ENCODE measurements at places on chromosomes 12 and 14. TPM values are rescaled to one million over a fixed set of nuclear protein-coding genes. Genes with fewer than 3 reads are reported as not detected.

INTS13 gene
- 12.6 TPM for polyA plus RNA-seq

SMCO3 gene
- 2.9 TPM for polyA plus RNA-seq

ESPL1 gene
- 5.8 TPM for polyA plus RNA-seq

MSI1 gene
- polyA plus RNA-seq = 4.4 TPM

SOAT2 gene
- polyA plus RNA-seq = 29.4 TPM

CDCA4 gene
- 17.1 TPM for polyA plus RNA-seq

CABP1 gene
- 0.74 TPM for polyA plus RNA-seq

PPP1CC gene
- 43.5 TPM for polyA plus RNA-seq

TMPRSS12 gene
- not detected for polyA plus RNA-seq

MYO1H gene
- polyA plus RNA-seq = not detected

SIX4 gene
- 1.1 TPM for polyA plus RNA-seq

- H3K36me3 ChIP-seq = no peaks in the 10 kb centered on the region
- H3K4me1 ChIP-seq = no peaks in the 10 kb centered on the region
- no peak for DNase-seq
- no peaks in the 10 kb centered on the region for H3K27me3 ChIP-seq
Measured at GRCh38 chr12:57031138-57031725, 14.9 kb upstream of the TAC3 start.

GRCh38 chr12:83827860-83828259 is 1084.7 kb downstream of the SLC6A15 start:
- no peaks in the 10 kb centered on the region for H3K36me3 ChIP-seq
- no peak overlapping the region for H3K4me3 ChIP-seq
- H3K4me1 ChIP-seq = no peaks in the 10 kb centered on the region
- no peak overlapping the region for H3K27ac ChIP-seq
- no peaks in the 10 kb centered on the region for H3K27me3 ChIP-seq
- peak; percentile 7 for DNase-seq

DNA sequence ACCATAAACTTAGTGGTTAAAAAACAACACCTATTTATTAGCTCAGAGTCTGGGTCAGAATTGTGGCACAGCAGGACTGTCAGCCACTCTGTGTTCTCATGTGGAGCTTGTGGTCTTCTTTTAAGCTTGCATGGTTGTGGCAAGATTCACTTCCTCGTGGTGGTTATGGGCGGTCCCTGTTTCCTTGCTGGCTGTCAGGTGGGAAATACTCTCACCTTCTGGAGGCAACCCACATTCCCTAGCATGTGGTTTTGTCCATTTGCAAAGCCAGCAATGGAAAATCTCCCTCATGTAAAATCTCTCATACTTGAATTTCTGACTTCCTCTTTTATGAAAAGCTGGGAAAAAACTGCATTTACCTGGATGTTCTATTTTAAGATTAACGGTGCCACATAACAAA is 229.8 kb downstream of the ALX1 start:
- no peaks in the 10 kb centered on the region for H3K27me3 ChIP-seq
- H3K36me3 ChIP-seq = no peaks in the 10 kb centered on the region
- H3K4me3 ChIP-seq = no peak overlapping the region
- DNase-seq = no peak
- H3K4me1 ChIP-seq = no peaks in the 10 kb centered on the region

DNA sequence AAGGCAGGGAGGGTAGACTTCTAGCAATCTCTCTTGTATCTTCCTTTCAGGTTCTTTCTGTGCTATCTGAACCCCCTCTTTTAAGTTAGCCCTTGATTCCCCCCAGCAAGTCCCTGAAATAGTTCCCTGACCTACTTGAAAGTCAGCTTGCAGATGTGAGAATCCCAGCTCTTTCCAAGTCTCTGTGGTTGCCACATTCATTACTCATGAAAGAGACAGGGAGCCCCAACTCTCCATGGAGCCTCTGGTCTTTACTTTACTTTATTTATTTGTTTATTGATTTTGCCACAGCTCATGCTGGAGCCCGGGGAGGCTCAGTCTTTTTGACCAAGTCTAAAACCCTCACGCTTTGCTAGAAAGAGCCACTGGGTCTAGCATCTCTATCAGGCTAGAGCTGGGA is 193.6 kb upstream of the FAR2 start:
- no peak for DNase-seq
- H3K27ac ChIP-seq = no peak overlapping the region
- H3K27me3 ChIP-seq = no peaks in the 10 kb centered on the region
- H3K4me3 ChIP-seq = no peak overlapping the region
- no peaks in the 10 kb centered on the region for H3K36me3 ChIP-seq
- no peaks in the 10 kb centered on the region for H3K4me1 ChIP-seq

DNA sequence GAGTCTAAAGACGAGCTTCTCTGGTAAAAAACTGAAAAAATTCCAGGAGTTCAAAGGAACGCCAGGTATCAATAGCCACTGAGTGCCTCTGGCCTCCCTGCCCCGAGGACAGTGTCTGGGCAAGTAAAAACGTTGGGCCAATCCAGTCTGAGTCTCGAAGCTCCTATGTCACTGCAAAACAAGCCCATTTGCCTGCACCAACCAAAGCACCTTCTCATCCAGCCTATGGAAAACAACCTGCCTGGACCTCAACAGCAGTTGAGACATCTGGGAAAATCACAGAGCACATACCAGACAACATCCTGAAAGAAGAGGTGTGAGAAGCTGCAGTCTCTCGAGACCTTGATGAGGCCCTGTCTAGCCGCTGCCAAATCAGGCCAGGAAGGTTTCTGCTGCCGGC is 56.6 kb downstream of the RNF34 start:
- DNase-seq = no peak
- H3K27ac ChIP-seq = no peak overlapping the region
- no peak overlapping the region for H3K4me3 ChIP-seq
- no peaks in the 10 kb centered on the region for H3K27me3 ChIP-seq
- H3K36me3 ChIP-seq = no peaks in the 10 kb centered on the region

DNA sequence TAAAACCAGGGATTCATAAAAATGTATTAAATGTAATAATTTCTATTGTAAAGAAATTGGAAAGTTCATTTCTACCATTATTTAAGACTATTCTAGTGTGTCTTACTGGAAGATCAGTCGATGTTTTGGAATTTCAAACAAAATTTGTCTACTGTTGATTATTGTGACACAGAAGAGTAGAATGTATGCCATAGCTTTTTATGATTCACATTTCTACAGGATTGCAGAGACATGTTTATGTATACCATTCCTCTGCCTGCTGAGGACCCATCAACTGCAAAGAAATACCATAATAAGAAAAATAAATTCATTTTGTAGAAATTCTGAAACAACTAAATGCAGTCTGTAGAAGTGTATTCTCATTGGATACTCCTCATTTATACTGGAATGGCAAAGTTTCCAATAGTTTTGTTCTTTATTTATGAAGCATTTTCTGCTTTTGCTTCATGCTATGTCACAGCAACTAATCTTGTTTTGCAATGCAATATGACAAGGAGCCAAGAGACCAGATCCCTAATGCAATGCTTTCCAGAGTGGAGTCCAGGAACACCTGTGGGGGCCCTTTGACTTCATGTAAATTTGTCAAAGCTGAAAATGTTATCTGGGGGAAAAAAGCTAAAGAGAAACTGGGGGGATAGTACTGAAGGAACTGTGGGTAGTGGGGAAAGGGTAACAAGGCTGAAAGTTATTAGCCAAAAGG is 172.9 kb upstream of the LRIG3 start:
- H3K36me3 ChIP-seq = no peaks in the 10 kb centered on the region
- H3K4me3 ChIP-seq = no peak overlapping the region
- no peak for DNase-seq
- no peaks in the 10 kb centered on the region for H3K27me3 ChIP-seq

GRCh38 chr14:87489196-87489819 is 503.7 kb downstream of the GALC start:
- H3K27me3 ChIP-seq = no peaks in the 10 kb centered on the region
- no peak overlapping the region for H3K27ac ChIP-seq
- no peak for DNase-seq
- no peaks in the 10 kb centered on the region for H3K36me3 ChIP-seq
- H3K4me1 ChIP-seq = peaks cover 12% of the 10 kb centered on the region
- H3K4me3 ChIP-seq = no peak overlapping the region

DNA sequence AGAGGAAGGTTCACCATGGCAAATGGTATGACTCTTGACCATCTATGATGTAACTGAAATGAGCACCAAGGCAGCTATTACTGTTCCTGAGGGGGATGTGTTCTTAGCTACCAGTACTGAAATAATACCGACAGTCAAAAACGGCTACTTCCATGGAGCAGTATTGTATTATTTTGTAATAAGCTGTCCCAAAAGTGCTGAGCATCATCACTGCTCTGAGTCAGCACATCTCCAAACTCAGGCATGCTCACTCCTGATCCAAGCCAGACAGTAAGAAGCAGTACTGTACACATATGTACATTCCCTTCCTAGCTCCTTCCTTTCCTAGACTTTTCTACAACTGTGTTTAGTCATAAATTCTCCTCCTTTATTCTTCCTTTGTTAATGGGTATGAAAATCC is 8.6 kb downstream of the VTI1B start:
- no peak for DNase-seq
- H3K4me3 ChIP-seq = no peak overlapping the region
- no peaks in the 10 kb centered on the region for H3K27me3 ChIP-seq
- no peaks in the 10 kb centered on the region for H3K36me3 ChIP-seq
- no peaks in the 10 kb centered on the region for H3K4me1 ChIP-seq

DNA sequence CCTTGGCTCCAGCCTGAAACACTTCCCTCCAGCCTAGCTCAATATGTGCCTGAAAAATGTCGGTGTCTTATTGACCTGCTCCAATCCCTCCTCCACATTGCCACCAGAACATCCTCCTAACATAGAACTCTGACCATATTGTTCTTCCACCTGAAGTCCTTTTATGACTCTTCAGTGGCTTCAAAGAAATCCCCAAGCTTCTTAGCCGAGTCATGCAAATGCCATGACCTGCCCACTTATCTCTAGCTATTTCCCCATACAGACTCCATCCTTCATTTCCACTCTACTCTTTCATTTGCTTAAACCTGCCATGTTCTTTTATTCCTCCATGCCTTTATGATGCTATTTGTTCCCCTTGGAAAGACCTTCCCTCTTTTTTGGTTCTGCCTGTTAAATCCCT is 568.6 kb downstream of the ETNK1 start:
- H3K4me3 ChIP-seq = no peak overlapping the region
- H3K27ac ChIP-seq = no peak overlapping the region
- no peaks in the 10 kb centered on the region for H3K4me1 ChIP-seq
- DNase-seq = no peak

DNA sequence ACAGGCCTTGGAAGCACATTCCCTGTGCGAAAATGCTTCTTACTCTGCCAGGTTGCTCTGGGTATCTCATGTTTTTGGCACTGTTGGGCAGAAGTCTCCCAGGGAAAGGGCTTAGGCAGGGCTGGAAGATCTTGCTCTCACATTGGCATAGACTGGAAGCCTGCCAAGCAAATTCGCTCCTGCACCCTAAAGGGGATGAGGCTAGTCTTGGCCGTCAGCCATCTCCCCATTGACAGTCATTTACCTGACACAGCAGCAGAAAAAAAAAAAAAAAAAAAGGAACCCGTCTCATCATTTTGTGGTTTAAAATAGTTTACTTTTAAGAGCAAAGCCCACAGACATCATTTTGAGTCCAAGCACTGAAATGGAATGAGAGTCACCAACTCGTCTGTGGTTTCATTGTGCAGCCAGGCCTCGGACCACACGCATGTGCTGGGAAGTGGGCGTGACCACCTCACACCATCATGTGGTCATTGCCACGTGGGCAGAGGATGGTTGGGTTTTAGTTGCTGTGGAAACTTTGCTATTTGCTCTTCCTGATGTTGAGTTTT is 84.8 kb downstream of the NRXN3 start:
- H3K4me1 ChIP-seq = no peaks in the 10 kb centered on the region
- no peak overlapping the region for H3K27ac ChIP-seq
- DNase-seq = no peak
- no peaks in the 10 kb centered on the region for H3K27me3 ChIP-seq
- H3K36me3 ChIP-seq = no peaks in the 10 kb centered on the region
- no peak overlapping the region for H3K4me3 ChIP-seq

DNA sequence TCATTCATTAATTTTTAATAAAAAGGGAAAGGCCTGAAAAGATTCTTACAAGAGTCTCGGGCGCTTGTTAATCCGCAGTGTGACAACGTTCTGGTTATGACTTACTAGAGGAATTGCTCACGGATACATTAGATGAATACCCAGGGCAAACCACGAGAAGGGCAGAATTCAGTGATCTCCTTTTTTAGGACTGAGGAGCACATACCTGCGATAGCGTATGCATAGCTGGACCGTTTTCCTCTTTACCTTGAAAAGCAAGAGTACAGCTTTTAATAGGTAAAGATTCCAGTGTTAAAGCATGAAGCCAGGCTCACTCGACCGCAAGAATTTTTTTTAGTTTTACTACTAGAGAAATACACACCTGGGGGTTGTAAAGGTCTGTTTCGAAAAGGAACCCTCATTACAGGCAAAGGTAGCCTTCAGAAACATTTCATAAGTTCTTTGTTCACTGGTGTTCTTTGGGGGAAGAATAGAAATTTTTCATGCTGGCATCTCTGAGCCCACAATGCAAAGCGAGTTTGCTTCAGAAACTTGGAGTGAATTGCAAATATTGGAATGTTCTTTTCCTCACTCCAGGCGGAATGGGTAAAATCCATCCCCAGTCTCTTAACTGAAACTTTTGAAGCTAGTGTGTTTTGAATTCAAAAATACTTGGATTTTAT is 953 bp downstream of the MAPK1IP1L start:
- peak overlapping the region; percentile 79 for H3K4me3 ChIP-seq
- peak overlapping the region; percentile 100 for H3K27ac ChIP-seq
- DNase-seq = peak; percentile 23
- H3K4me1 ChIP-seq = peaks cover 12% of the 10 kb centered on the region
- no peaks in the 10 kb centered on the region for H3K27me3 ChIP-seq

Measured in hepatocyte (in vitro differentiated cells).